Stimulated activated CD8-positive, alpha-beta memory T cell treated with anti-CD3 and anti-CD28 coated beads, Interleukin-7, amount 100 ng/mL, for 48 hours (primary cell): ENCODE measurements at places on chromosomes 5 and 9.

- DNase-seq: no peak
Measured at GRCh38 chr9:118521261-118521660, 817.1 kb downstream of the TLR4 start.

GRCh38 chr5:42810834-42811590 is 680 bp downstream of the SELENOP start:
- no peak for DNase-seq

GRCh38 chr5:87302061-87302460 is 34.4 kb downstream of the RASA1 start:
- no peak for DNase-seq

DNA sequence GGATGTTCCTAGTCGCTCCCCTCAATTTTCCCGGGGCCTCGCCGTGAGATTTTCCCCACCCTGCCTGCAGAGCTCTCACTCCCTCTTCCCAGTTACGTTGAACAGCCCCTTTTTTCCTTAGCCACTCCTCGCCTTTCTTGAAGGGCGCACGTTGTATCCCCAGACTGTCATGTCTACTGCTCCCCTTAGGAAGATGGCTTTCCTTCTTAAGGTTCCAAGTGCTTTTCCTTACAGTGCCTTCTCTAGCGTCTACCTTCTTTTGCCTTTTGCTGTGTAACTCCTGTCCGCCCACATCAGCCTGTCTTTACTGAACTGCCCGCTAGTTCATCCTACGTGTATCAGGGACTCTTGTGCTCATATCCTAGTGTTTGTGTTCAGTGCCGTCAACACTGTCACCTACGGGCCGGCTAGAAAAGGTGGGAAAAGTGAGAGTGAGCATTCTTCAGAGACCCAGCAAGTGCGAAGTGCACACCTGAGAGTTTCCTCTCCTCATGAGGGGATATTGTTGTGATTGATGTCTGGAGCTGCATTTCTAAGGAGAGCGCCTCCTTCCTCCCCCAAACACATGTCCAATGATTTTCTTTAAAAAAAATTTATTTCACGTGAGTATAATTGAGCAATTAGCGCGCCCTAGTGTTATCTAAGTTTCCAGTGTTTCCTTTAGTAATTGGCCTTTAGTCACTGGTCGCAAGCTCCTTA is 764 bp downstream of the CAMLG start:
- DNase-seq: no peak

- DNase-seq: no peak
Measured at GRCh38 chr5:125262782-125263181, 516.3 kb upstream of the ZNF608 start.

- DNase-seq: no peak
Measured at GRCh38 chr5:39302472-39302871, 61.8 kb downstream of the C9 start.

DNA sequence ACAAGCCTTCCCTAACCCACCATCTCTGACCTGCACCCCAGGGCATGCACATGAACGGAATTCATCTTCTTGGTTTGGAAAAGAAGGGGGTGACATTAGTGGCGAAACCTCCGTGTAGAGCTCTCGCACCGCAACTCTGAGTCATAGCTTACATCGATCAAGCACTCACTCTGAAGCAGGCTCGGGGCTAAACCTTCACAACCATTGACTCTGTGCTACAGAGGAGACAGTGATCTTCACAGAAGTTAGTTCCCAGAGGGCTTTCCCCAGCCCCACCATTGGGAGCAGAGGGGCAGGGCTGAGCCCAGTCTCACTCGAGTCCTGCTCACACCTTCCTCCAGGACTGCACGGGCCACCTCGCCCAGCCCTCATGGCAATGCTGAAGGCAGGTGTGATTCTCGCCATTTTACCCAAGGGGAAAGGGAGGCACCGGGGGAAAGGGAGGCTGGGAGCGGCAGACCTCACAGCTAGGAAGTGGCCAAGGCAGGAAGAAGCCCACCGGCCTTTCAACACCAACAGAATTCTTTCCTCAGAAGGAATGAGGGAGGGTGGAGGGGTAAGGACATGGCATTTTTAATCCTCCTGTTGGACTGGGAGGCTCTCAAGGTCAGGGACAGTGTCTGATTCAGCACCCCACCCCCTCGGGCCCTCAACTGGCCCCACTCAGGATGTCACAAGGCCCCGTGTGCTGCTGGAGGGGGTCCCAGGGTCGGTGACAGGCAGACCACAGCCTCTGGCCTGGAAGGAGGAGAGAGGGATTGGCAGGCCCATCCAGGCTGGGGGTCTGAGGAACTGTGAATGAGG is 25.9 kb upstream of the IL17B start:
- no peak for DNase-seq

- DNase-seq: no peak
Measured at GRCh38 chr5:36655161-36655560, 48.8 kb downstream of the SLC1A3 start.
